NCI-H510A (cell line): ENCODE measurements at places on chromosomes 12 and 14.

- DNase-seq: no peak
Observed at GRCh38 chr12:115201966-115202365, 518.0 kb upstream of the TBX3 start.

DNA sequence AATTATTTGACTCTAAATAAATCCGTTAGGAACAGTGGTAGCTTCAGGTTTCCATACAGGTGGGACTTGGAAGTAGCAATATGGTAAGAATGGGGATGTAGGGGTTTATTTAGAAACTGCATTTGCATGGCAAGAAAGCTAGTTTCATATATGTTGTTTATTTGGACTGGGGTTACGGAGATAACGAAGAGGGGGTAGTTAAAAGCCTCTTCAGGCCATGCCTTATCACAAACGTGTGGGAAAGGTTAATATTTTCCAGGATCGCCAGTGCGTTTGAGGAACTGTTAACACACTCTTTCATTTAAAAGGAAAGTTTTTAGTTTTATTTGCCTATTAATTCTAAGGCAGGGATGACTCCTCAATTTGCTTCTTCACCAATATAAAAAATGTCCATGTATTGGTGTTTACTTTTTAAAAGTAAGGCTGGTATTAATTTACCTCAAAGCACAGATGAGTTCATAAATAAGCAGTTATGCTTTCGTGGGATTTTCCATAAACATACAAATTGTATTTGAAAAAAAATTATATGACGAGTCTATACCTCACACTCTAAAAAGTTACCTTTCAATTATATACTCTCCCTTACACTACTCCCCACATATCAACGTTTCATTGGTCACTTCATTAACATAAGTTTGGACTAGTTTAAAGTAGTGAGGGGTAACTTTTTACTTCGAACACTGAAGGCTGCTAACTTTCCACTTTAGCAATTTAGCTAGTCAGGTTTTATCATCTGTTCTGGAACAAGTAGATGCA, 814 bp downstream of the RAB2B start:
- DNase-seq: peak; percentile 7

DNA sequence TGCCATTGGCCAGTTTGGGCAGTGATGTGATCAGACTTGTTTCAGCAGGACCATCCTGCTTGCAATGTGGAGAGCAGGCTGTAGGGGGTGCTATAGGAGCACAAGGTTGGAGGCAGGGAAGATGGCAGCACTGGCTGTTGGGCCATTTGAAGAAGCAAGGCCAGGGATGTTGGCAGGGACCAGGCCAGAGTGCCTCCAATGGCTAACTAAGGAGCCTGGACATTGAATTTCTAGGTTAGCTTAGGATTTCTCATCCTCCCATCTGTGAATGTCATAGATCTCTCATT, 23.5 kb downstream of the FGF23 start:
- DNase-seq: no peak

DNA sequence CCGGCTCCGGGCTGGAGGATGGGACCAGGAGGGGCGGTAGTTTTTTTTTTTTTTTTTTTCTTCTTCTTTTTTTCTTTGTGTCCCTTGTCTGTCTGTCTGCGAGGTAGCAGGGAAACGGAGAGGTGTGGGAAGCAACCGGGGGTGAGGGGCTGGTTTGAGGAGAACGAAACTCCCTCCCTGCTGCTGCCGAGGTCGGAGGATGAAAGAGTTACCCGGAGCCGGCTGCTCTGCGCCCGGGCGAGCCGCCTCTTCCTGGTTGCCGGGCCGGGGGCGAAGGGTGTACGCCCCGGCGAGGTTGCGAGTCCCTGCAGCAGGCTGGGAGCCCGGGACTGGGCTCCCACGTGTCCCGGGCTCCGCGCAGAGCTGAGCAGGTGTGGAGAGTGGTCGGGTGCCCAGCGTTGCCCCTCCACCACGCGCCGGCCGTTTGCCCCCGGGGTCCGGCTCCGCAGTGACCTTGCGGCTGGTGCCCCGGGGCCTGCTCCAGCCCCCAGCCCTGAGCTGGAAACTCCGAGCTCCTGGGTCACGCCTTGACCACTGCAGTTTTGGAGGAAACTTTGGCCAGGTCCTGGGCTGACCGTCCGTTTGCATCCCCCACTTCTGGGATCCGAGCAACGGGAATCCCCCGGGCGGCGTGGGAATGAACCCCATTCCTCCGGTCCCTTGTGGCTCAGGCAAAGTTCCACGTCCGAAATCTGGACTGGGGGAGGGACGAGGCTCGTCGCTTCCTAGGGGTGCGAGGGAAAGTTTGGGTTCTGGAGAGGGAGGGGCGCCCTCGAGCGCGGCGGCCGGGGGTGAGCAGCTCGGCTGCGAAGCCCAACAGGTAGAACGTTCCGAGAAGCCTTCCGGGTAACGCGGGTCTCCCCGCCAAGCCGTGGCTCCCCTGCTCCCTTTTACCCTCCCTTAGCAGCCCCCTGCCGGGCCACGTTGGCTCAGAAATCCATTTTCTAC, 1.3 kb downstream of the CHST11 start:
- peak; percentile 22 for DNase-seq

GRCh38 chr14:48622980-48623379, 947.6 kb upstream of the MDGA2 start:
- DNase-seq: no peak

GRCh38 chr12:65614259-65614889, 209.9 kb upstream of the HMGA2 start:
- DNase-seq: no peak

DNA sequence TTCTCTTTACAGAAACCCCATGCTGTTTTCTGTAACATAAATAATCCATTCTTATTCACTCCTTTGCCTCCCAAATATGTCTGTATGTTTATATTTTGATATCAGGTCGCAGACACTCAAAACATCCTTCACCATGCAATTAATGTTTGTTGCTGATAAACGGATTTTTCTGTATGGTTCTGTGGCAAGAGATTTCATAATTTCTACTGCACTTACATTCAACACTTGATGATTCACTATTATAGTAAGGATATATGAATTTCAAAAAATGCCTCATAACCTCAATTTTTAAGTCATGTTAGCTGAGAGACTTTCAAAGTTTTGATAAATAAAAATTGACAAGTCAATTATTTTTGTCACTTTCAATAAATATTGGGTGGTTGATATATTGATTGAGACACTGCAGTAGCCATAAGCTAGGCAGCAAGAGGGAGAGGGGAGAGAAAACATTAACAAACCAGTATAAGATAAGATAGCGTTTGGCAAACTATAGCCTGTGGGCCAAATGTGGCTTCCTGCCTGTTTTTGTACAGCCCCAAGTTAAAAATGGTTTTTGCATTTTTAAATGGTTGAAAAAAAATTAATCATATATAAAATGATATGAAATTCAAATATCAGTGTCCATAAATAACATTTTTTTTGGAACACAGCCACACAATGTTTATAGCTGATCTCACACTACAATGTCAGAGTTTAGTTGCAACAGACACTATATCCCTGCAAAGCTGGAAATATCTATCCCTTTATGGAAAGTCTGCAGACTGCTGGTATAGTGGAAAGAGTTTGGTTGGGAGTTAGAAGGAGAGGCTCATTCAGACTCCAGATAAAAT, 18.3 kb downstream of the ALDH6A1 start:
- DNase-seq: no peak

- no peak for DNase-seq
Observed at GRCh38 chr14:53218161-53218560, 65.0 kb upstream of the DDHD1 start.

- peak; percentile 74 for DNase-seq
Observed at GRCh38 chr14:100416921-100417860, 94.1 kb downstream of the SLC25A47 start.

- DNase-seq: peak; percentile 49
Observed at GRCh38 chr14:66041582-66041981, 444.6 kb upstream of the CCDC196 start.

- DNase-seq: no peak
Observed at GRCh38 chr14:104096751-104097700, 11.5 kb downstream of the ASPG start.

DNA sequence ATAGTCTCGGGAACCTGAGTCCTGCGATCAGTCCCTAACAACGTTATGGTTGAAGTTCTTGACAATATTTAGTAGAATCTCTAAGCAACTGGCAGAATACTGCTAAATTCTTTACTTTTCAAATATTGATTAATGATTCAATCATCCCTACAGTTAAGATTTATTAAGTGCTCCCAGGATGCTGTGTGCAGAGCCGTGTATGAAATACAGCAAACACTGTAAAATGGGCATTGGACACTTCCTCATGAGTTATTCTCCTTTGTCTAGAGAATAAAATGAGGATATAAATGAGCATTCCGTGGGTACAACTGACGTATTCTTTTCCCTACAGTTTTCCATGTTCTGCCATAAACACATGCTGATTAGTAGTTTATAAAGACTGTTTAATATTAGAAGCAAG, 372.4 kb downstream of the TMTC2 start:
- DNase-seq: no peak

- no peak for DNase-seq
Observed at GRCh38 chr12:82357845-82358199, 365 bp downstream of the CCDC59 start.

DNA sequence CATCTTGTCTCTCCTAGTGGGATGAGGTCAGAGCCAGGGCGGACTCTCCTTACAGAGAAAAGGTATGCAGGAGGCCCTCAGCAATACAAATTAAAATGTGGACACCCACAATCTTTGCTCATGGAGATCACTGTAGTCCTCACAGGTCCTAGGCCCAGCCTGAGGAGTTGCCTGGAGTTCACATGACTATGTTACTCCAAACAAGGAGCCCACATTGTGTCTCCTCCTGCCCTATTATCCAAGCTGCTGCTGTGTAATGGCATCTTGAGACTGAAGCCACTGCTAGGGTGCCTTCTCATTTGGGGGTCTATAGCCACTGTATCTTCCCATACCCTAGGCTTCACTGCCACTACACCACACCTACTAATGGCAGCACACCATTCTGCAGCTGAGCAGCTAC, 11.0 kb downstream of the OR4K1 start:
- DNase-seq: no peak

- DNase-seq: no peak
Observed at GRCh38 chr12:14219156-14219555, 146.3 kb upstream of the ATF7IP start.

GRCh38 chr14:33510063-33510481, 440.8 kb downstream of the EGLN3 start:
- DNase-seq: no peak

DNA sequence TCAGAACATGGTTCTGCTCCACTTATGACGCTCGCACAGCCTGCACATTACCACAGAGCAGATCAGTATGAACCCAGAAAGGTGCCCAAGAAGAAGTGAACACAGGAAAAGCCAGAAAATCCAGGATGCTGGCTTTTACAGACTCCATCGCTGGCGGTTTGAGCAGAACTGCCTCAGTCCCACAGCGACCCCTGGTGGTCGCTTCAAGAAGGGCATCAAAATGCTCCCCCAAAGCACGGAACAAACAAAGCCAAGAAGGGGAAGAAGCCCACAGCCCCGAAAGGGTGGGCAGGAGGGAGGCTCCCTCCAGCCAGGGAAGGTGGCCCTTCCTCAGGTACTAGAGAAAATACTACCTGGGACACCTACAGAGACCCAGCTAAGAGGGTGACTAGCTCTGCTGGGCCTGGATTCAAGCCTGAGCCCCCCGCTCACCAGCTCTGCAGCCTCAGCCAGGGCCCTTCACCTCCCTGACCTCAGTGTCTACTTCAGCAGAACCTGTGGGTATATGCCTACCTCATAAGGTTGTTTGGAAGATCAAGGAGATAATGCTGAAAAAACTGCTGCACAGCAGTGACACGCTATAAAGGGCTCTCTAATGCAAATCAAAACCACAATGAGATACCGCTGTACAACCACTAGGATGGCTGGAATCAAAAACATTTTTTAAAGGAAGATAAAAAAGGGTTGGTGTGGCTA, 98.1 kb downstream of the NCOR2 start:
- no peak for DNase-seq

DNA sequence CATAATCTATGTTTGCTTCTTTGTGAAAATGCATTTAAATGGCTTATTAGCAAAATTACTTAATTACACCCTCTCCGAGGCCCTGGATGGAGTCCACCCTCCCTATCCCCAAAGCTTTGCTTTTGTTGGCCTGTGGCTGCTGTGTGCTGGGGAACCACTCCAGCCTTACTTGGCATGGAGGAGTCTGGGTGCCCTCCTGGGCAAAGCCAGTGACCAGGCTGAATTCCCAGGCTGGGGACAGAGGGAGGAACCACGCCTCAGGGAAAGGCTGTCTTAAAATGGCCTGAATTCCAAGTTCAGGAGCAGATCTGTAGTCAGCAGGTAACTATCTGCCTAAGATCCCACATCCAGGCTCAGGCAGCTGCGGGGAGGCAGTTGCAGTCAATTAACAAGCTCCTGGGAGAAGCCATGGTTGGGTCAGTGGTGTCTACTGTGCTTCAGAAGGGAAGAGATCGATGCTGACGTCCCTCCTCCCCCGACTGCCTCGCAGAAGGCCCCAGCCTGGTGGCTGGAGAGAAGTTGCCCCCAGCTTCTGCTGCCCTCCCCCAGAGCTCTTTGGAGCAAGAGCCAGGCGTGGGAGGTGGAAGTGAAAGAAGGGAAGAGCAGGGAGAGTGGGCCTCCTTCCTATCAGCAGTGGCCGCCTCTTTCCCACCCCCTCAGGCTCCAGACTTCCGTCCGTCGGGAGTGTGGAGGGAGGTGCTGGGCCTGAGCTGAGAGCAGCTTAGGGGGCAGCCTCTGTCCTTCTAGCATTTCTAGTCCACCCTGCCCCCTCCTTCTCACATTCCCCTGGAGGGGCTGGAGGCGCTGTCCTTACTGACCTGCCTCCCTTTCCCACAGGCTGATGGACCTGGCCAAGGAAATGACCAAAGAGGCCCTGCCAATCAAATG, 11.3 kb downstream of the VASH1 start:
- DNase-seq: no peak

DNA sequence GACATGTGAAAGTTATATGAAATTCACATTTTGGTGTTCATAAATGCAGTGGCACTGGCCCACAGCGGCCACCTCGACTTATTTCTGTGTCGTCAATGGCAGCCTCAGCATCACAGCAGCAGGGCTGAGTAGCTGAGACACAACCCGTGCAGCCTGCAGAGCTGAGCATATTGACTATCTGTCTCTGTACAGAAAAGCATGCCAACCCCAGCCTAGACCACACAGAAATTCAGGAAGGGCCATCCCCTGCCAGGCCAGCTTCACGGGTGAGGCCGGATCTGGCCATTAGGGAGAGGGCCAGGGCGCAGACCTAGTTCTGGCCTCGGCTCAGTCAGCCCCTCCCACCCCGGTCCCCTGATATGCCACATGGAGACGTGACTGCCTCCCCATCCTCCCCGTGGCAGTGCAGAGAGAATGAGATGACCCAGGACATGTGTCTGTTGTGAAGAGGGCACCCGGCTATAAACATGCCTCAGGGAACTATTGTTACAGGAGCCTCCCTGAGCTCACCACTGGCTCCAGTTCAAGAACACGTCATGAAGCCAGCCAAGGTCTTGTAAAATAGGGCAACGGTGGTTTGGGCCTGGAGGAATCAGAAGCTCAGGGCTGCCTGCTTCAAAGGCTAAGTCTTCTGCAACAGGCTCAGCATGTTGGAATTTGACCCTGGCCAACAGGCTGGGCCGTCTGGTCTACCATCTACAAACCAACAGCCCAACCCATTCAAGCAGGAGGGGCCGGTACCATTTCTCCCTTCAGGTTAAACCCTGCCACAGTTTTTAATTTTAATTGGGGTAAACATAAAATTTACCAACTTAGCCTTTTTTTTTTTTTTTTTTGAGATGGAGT, 25.5 kb downstream of the SCARB1 start:
- DNase-seq: no peak

- peak; percentile 77 for DNase-seq
Observed at GRCh38 chr12:89098441-89099112, 253.7 kb downstream of the DUSP6 start.
